Type B pancreatic cell (in vitro differentiated cells): ENCODE measurements at places on chromosomes 6 and 20.

GRCh38 chr6:93799226-93799625 is 379.9 kb upstream of the EPHA7 start:
- no peaks in the 10 kb centered on the region for H3K27me3 ChIP-seq
- H3K36me3 ChIP-seq, result no peaks in the 10 kb centered on the region
- H3K4me1 ChIP-seq, result no peaks in the 10 kb centered on the region
- no peak overlapping the region for H3K27ac ChIP-seq
- DNase-seq, result no peak

- no peak overlapping the region for H3K27ac ChIP-seq
- H3K4me1 ChIP-seq, result peaks cover 3% of the 10 kb centered on the region
- no peak overlapping the region for H3K4me3 ChIP-seq
- no peak for DNase-seq
These were observed 164.2 kb downstream of the ADAT2 start for GRCh38 chr6:143286251-143286795.

DNA sequence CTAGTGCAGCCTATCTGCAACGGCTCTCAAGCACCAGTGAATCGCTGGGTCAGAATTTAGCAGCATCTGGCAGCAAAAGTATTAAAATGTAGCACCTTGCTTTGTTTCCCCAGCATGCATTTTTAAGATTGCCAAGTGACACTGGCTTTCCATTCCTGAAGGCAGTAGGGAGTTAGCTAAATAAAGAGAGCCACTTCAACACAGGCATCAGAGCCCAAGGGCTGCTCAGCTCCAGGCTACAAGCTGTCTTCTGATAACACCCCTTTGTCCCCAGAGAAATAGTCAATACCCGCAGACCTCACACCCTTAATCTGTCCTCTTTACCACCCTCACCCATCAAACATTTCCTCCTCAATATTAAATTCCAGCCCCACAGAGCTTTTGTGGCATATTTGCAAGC is 19.7 kb upstream of the MDFI start:
- H3K27ac ChIP-seq, result no peak overlapping the region
- H3K27me3 ChIP-seq, result no peaks in the 10 kb centered on the region
- H3K4me3 ChIP-seq, result no peak overlapping the region
- no peaks in the 10 kb centered on the region for H3K36me3 ChIP-seq
- peaks cover 21% of the 10 kb centered on the region for H3K4me1 ChIP-seq

DNA sequence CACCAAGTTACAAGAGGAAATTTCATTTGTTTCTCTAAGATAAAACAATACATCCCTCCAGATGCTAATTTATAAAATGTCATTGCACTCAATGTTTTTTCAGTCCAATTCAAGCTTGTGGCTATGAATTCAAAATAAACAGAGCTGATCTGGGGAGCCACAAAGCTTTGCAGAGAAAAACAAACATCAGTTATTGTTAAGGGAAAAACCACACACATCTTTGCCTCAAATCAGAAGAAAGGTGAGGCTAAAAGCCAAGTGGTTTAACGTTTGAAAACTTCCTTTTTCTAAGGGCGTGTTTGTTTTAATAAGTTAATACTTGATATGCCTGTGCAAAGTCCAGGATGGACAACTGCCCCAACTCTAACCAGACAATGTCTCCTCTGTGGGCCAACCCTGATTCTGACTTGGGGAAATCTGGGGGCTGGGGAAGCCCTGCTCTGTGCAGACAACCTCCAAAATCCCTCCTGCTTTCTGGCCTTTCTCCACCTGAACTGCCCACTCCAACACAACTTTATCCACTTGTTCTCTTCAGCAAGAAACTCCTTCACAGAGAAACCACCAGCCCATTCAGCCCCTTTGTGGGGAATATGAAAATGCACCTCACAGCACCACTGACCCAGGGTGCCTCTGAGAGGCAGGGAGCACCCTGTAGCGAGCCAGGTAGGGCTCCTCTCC is 44.6 kb upstream of the NT5E start:
- peaks cover 3% of the 10 kb centered on the region for H3K27me3 ChIP-seq
- peak overlapping the region; percentile 44 for H3K4me3 ChIP-seq
- peak overlapping the region; percentile 89 for H3K27ac ChIP-seq
- H3K36me3 ChIP-seq, result no peaks in the 10 kb centered on the region

DNA sequence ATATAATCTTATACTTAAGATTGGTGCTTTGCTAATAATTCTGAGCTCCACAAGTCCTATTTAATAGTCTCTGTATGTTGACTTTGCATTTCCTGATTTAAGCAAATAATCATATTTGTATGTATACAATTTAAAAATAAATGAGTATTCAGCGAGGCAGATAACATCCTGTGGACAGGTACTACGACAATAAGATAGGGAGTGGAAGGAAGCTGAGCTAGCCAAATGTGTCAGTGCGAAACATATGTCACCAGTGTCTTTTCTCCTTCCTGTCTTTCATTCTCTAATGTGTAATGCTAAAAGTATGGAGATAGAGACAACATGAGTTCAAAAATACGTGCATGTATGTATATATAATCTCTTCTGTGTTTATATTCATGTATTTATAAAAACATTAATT is 359.6 kb upstream of the KCNQ5 start:
- H3K27me3 ChIP-seq, result no peaks in the 10 kb centered on the region
- no peak overlapping the region for H3K4me3 ChIP-seq
- H3K36me3 ChIP-seq, result no peaks in the 10 kb centered on the region
- no peak for DNase-seq

GRCh38 chr20:63056236-63057170 is 49.7 kb upstream of the BHLHE23 start:
- H3K27ac ChIP-seq, result no peak overlapping the region
- DNase-seq, result peak; percentile 84
- no peaks in the 10 kb centered on the region for H3K4me1 ChIP-seq

GRCh38 chr6:159533016-159533415 is 160.0 kb downstream of the SOD2 start:
- no peaks in the 10 kb centered on the region for H3K4me1 ChIP-seq
- peaks cover 7% of the 10 kb centered on the region for H3K27me3 ChIP-seq
- H3K27ac ChIP-seq, result no peak overlapping the region
- H3K36me3 ChIP-seq, result no peaks in the 10 kb centered on the region
- no peak for DNase-seq

DNA sequence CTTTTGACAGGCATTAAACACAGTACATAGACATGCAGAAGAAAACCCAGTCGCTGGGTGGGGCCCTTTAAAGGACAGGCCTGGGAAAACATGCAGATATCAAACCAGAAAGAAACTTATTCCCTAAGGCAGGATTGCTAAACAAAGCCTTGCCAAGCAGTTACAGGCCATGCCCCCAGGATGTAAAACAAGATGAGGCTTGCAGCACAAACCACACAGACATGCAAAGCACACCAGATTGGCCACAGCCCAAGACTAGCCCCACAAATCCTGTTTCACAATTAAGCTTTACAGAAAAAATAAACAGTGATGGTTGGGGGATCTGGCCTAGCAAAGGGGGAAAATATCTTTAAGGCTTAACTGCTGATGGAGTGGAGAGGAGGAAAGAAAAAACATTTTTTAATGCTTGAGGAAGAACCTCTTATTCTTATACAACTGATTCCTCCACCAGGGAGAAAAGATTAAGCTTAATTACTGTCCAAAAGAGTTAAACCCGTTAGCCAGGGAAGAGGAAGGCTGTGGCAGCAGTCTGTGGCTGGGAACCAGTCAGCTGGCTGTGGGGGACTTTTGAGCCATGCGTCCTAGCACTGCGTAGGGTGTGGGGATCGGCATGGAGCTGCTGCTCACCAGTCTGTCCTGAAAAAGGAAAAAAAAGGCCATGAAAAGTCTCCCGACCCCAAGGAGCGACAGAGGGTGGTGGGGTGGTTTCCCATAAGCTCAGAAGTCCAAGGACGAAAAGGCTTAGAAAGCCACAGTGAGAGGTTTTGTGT is 28.4 kb downstream of the COL19A1 start:
- no peaks in the 10 kb centered on the region for H3K36me3 ChIP-seq
- DNase-seq, result no peak
- H3K27me3 ChIP-seq, result no peaks in the 10 kb centered on the region
- peak overlapping the region; percentile 58 for H3K27ac ChIP-seq
- H3K4me3 ChIP-seq, result no peak overlapping the region
- peaks cover 5% of the 10 kb centered on the region for H3K4me1 ChIP-seq

- no peak overlapping the region for H3K27ac ChIP-seq
- no peaks in the 10 kb centered on the region for H3K27me3 ChIP-seq
- no peak for DNase-seq
- peaks cover 3% of the 10 kb centered on the region for H3K36me3 ChIP-seq
These were observed 139.7 kb downstream of the MTHFD1L start for GRCh38 chr6:151005164-151005563.

DNA sequence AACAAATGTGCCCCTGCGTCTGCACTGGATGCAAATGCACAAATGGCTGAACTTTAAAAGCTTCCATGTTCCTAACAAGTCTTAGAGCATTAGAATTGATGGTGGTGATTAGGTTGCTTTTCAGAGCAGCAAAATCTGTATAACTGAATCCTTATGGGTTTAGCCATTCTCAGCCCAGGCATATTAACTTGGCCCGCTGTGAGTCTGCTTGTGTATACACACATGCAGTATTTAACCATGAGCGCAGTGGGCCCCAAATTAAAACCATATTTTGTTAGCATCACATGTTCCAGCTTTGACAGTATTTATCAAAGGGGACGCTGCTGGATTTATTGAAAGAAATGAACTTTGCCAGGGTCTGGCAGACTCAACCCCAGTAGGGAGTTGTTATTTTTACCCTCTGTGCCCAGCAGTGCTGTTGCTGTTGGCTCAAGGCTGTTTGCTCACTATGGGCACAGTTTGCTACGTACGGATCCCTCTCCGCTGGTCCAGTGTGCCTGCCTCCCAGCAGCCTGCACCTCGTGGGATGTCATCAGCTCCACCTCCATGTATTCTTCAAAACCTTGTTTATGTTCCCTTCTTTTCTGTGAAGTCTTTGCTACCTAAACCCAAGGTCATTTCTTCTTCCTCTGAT is 144.7 kb downstream of the QRSL1 start:
- no peaks in the 10 kb centered on the region for H3K36me3 ChIP-seq
- H3K27me3 ChIP-seq, result no peaks in the 10 kb centered on the region
- H3K27ac ChIP-seq, result peak overlapping the region; percentile 73
- peaks cover 17% of the 10 kb centered on the region for H3K4me1 ChIP-seq
- H3K4me3 ChIP-seq, result peak overlapping the region; percentile 80
- no peak for DNase-seq

DNA sequence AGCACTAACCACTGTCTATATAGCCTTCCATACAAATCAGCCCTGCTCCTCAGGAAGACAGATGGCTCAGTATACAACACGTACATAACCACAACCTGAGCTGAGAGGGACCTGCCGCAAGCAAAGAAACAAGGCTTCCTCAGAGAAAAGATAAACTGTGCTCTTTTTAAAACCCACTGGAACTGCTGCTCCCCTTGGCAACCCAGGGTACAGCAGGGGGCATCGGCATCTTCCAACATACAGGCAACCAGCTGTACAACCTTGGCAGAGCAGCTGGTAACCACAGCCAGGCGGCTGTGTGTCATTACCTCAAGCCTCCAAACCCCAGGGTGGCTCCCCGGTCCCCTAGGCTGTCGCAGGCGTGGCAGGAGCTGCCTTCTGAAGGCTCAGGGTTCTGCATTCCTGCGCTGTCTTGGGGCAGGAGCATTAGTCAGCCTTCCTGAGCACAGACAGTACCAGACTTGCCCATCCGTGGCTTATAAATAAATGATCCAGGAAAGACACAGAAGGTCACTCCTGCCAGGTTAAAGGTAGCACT is 249.5 kb downstream of the ADGRG6 start:
- H3K27me3 ChIP-seq, result peaks cover 3% of the 10 kb centered on the region
- H3K4me1 ChIP-seq, result no peaks in the 10 kb centered on the region
- no peak for DNase-seq
- H3K36me3 ChIP-seq, result no peaks in the 10 kb centered on the region

DNA sequence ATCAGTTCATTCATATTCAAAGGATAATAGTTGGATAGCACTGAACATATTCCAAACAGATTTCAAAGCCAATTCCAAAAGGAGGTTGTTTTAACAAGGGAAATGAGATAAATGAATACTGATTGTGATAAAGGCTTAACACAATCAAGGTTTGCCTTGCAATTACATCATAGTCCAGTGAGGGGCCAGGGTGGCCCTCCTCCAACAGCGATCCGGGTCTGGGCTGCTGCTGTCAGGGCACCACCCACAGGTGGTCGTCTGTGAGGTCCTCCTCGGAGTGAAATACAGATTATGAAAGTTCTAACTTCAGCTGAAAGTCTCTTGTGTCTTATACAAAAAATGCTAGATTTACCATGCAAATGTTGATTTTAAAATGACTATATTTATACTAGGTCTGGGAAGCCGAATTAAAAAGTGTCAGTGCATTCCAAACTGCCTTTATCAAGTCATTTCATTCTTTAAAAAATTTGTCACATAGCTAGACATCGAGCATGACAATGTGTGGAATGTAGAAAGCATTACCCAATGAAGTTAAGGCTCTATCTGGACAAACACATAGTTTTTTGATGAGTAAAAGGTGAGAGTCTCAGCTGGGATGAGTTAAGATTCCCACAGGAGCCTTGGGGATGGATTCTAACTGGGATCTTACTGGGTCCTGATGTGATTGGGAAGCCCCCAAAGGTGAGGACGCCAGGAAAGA is 65.9 kb upstream of the SLC22A23 start:
- H3K36me3 ChIP-seq, result no peaks in the 10 kb centered on the region
- H3K27ac ChIP-seq, result peak overlapping the region; percentile 24
- no peak overlapping the region for H3K4me3 ChIP-seq
- DNase-seq, result no peak
- peaks cover 25% of the 10 kb centered on the region for H3K4me1 ChIP-seq

GRCh38 chr20:3128275-3128984 is 31.2 kb downstream of the FASTKD5 start:
- peaks cover 9% of the 10 kb centered on the region for H3K36me3 ChIP-seq
- no peak overlapping the region for H3K27ac ChIP-seq
- peaks cover 5% of the 10 kb centered on the region for H3K4me1 ChIP-seq
- no peaks in the 10 kb centered on the region for H3K27me3 ChIP-seq
- no peak for DNase-seq

DNA sequence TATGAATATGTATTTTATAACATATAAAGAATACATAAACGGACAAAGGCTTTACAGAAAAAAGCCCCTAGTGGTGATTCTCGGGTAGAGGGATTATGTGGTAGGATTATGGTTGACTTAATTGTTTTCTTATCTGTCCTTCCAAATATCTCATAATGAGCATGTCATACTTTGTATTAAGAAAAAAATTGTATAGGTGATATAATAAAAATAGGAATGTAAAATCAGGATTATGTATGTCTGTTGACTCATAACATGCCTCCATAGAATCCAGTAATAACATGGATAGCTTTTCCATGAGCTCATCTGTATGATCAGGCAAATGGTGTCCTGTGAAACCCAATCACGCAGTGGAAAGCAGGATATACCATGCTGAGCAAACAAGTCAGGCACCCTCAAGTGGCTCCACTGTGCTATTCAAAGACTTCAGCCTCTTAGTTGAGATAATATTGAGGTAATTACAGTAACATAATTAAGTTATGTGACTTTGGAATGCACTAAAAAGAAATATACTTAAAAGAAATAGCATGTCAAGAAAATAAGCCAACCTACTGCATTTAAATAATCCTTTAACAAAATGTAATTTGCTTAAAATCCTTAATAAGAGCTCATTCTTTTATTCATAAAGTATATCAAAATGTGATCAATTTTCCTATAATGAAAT is 39.6 kb upstream of the PRELID3B start:
- no peak for DNase-seq
- H3K4me3 ChIP-seq, result no peak overlapping the region
- peaks cover 6% of the 10 kb centered on the region for H3K27me3 ChIP-seq
- no peak overlapping the region for H3K27ac ChIP-seq
- H3K4me1 ChIP-seq, result no peaks in the 10 kb centered on the region
- no peaks in the 10 kb centered on the region for H3K36me3 ChIP-seq

GRCh38 chr6:10510592-10511367 is 10.4 kb upstream of the GCNT2 start:
- no peaks in the 10 kb centered on the region for H3K27me3 ChIP-seq
- peak overlapping the region; percentile 68 for H3K27ac ChIP-seq
- peak overlapping the region; percentile 20 for H3K4me3 ChIP-seq
- no peaks in the 10 kb centered on the region for H3K36me3 ChIP-seq

- DNase-seq, result no peak
- peaks cover 16% of the 10 kb centered on the region for H3K36me3 ChIP-seq
- H3K4me3 ChIP-seq, result no peak overlapping the region
- peaks cover 8% of the 10 kb centered on the region for H3K4me1 ChIP-seq
- H3K27me3 ChIP-seq, result peaks cover 2% of the 10 kb centered on the region
These were observed 174.6 kb downstream of the UBE3D start for GRCh38 chr6:82891076-82891475.
